Amniotic stem cell (primary cell): ENCODE measurements at places on chromosomes 12 and 14.

GRCh38 chr14:79378020-79378419 lies 833.3 kb downstream of the DIO2 start:
- DNase-seq = no peak

DNA sequence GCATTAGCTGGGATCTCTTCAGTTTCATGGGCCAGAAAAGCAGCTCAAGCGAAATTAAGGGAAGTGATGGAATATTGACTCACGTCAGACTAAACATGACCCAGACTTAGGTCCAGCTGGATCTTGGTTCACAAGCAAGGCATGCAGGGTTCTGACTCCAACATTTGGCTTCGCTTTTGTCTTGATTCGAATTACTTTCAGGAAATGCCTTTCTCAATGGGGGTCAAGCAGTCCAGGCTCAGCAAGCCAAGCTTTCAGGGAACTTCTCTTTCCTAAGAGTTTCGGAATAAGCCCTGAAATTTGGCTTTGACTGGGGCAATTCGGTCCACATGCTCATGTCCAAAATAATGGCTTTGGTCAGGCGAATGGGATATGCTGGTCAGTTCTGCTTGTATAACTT lies 678.7 kb upstream of the TMEM132C start:
- DNase-seq = no peak

- DNase-seq = no peak
Observed at GRCh38 chr12:4135919-4136605, 137.5 kb upstream of the CCND2 start.

DNA sequence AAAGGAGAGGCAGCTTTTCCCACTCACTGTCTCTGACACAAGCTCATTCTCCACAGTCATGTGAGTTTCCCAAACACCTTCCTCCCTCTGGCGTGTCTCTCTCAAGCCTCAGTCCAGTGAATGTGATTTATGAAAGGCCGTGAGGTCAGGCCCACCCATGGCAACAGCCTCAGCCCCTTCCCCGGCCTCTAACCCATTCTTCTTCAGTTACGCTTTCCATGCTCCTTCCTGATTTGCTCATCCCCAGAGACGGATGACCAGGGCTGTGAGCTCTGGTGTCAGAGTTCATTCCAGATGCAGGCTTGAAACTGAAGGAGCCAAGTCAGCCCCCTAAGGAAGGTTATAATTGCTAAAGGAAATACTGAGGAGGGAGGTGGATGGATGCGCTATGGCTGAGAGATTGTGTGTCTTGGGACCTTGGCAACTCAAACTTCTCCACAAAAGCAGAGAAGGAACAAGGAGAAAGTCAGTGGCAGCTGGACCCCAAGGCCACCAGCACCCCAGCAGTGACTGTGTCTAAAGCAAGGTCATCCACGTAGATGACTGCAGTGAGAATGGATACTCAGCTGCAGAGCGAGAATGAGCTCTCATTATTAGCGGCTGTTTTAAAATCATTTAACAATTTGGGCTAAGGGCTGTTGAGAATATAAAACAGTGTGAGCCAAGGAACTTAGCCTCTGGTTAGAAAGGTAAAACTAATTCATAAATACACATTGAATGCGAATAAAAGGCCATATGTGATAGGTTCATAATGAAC lies 84.1 kb downstream of the FBXL14 start:
- DNase-seq = no peak

DNA sequence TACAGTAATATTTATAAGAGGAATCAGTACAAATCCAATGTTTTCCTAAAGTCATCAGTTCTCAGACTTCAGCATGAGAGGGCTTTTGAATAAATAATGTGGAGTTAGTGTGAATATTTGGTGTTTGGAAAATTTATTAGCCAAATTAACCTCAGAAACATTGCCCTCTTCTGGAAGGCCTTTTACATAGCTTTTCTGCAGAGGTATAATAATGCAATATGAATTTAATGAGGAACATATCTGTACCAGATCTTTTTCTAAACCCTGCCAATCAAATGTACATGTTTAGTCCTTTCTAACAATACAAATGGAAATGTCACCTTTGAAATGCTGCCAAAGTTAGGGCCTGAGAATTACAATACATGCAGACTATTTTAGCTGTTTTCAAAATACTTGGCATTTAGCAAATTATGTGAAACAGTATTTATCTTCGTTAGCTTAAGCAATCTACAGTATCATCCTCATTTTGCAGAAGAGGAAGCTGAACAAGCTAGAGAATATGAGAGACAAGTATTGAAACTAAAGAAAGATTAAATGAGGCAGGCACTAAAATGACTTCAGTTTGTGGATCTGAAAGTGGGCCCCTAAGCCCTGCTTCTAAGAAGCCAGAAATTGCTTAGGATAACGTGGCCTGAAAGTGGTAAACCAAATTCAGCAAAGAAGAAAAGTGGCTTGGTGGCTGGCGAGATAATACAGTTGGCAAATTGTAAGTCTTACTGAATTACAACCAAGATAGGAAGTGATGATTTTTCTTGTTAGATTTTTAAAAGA lies 60.4 kb upstream of the MANSC4 start:
- DNase-seq = no peak

GRCh38 chr12:76587428-76588178 lies 28.0 kb upstream of the OSBPL8 start:
- no peak for DNase-seq

- DNase-seq = no peak
Observed at GRCh38 chr14:67728258-67728657, 26.6 kb downstream of the RDH12 start.

DNA sequence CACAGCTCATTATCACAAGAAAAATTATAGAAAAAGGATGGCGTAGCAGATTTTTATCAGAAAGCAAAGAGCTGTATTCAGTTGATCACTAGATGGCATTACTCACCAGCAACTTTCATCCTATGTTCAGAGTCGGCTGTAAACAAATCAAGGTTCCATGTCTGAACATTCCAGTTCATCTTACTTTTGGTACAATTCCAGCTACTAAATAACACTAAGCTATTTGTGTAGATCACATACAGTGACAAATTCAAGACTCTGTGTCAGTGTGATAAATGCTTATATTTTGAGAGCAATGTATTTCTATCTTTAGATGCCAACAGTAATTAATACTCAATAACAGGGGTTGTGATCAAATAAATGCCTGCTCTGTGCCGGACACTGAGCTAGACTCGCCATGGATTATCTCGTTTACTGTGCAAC lies 30.1 kb downstream of the NRDE2 start:
- no peak for DNase-seq

GRCh38 chr12:33663000-33663654 lies 223.5 kb upstream of the SYT10 start:
- no peak for DNase-seq

DNA sequence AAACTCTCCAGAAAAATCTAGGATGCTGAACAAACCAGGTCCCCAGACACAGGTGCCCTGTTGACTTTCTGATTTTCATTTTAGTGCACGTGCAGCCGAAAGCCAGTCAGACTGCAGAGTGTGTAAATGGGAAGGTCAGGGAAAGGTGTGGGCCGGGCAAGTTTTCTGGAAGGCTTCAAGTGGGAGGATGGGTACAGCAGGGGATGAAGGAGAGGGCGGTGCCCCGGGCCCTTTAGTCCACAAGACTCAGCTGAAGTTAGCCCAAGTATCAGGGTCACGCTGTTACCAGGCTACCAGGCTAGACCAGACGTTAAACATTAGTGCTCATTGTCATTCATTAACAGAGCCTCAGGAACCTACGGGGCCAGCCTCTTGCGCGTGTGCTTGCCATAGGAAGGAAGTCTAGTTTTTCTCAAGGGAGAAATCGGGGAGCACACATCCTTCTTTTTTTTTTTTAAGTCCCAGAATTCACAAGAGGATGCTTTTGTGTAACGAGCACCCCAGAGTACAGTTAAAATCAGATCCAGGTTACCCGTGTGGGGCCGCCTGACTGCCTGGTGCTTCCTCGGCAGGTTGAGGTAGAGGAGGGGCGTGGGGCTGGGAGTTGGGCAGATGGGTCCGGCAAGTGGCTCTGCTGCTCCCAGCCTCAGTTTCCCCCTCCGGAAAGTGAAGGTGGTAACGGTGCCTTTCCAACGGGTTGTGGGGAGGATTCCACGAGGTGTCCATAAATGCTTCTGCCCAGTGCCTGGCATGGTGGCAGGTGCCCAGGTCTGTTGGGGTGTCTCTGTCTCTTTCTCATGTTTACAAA lies 19.1 kb downstream of the BCL7A start:
- no peak for DNase-seq

DNA sequence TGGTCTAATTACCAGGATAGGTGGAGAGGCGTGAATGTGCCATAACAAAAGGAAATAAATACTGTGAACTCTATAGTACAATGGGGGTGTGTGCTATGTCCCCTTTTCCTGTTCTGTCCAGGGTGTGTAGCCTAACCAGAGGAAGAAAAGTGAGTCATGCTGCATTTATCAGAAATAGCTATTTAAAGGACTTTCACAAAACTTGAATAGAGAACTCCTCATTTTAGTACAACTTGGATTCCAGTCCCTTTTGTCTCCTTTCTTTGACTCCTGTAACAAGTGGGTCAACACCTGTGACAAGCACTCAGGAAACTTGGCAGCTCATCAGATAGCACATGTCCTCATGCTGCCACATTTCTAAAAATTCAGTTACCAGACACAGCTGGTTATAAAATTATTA lies 123.4 kb downstream of the CCDC91 start:
- no peak for DNase-seq

DNA sequence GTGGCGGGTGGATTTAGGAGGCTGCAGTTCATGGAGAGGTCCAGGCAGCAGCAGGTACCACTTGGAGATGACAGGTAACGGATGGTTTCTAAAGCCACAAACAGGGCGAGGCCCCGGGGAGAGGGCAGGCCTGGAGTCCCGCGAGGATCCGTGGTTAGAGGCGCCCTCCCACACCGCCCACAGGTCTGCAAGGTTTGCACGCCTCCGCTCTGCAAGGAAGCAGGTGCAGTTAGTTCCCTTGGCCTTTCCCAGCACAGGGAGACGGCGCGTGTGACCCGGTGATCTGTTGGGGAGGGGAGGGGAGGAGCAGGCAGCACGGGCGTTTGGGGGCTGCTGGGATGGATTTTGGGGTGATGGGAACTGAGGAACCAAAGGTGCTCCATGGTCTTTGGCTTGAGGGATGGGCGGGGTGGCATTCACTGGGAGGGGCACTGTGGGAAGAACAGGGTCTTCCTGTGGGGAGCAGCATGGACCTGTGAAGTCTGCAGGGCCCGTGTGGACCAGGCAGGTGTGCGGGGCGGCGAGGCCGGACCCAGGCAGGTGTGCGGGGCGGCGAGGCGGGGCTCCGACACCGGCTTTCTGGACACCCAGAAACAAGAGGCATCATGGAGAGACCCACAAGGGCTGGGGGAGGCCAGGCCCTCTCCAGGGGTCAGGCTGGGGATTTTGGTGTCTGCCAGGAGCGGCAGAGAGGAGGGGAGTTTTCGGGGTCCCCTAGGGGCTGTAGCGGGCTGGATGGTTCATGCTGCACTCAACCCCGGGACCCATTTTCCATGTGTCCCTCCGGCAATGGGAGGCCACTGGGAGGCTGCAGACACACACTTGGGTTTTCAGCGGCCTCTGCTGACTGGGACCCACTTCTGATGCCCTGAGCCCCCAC lies 29.1 kb downstream of the NOC4L start:
- no peak for DNase-seq

GRCh38 chr12:77591959-77592743 lies 238.5 kb upstream of the NAV3 start:
- DNase-seq = no peak

DNA sequence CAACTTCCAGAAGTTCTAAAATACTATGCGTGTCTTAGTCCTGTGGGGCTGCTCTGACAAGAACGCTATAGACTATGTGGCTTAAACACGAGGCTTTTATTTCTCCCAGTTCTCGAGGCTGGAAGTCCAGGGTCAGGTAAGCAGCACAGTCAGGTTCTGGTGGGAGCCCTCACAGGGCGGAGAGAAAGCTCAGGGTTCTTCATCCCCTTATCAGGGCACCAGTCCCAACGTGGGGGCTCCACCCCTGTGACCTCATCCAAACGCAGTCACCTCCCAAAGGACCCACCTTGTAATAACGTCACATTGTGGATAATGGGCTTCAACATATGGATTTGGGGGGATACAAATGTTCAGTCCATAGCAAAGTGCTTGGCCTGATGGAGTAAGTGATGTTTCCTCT lies 37.1 kb upstream of the TC2N start:
- no peak for DNase-seq

DNA sequence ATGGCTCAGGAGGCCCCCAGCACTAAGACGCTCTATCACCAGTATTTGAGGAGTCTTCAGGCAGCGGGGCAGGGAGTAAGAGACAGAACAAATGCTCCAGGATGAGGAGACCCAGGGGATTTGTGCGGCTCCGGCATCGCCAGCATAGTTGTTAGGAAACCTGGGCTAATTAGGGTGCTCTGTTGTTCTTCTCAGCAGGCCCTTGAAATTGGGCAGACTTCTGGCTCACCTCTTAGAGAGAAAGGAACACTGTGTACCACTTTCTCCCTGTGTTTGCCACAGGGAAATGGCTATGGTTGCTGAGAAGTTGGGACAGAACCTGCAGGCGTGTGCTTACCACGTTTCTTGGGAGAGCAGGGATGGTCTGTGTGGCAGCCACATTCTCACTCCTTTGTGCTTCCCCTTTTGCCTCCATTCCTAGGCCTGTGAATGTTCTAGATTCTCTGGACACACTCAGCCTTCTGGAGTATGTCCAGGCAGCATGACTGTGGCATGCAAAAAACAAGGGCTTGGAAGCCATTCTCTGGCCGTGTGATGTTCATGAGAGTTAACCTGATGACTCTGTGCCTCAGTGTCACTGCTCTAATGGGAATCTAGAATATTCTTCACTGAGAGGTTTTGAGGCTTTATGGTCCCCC lies 109.0 kb downstream of the CHST11 start:
- DNase-seq = no peak

GRCh38 chr12:116133149-116133548 lies 144.3 kb downstream of the MED13L start:
- DNase-seq = no peak

- no peak for DNase-seq
Observed at GRCh38 chr12:44509471-44509870, 366.6 kb downstream of the NELL2 start.

DNA sequence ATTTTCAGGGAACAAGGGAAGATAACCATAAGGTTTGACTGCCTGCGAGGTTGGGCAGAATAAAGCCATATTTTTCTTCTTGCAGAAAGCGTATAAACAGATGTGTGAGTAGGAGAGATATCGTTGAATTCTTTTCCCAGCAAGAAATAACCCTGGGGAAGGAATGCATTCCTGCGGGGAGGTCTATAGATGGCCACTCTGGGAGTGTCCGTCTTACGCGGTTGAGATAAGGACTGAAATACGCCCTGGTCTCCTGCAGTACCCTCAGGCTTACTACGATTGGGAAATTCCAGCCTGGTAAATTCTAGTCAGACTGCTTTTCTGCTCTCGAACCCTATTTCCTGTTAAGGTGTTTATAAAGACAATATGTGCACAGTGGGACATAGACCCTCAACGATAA lies 225.0 kb downstream of the LRIG3 start:
- no peak for DNase-seq

- no peak for DNase-seq
Observed at GRCh38 chr12:108119974-108120862, 8.9 kb upstream of the WSCD2 start.

DNA sequence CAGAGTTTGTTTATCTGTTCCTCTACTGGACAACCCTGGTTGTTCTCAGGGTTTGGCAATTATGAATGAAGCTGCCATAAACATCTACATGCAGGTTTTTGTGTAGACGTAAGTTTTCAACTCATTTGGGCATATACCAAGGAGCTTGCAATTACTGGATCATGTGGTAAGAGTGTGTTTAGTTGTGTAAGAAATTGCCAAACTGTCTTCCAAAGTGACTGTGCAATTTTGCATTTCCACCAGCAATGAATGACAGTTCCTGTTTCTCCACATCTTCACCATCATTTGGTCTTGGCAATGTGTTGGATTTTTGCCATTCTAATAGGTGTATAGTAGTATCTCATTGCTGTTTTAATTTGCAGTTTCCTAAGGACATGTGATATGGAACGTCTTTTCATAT lies 39.8 kb upstream of the FBXO33 start:
- DNase-seq = no peak

- DNase-seq = no peak
Observed at GRCh38 chr12:114733919-114734318, 49.9 kb upstream of the TBX3 start.
